ENCODE measurements at places on chromosomes 7 and 10.

- no peak for DNase-seq
Observed at GRCh38 chr10:13681095-13681494, 94.3 kb downstream of the PRPF18 start.

GRCh38 chr7:31663072-31663471 is 23.9 kb upstream of the PPP1R17 start:
- no peak for DNase-seq

GRCh38 chr10:26310361-26310760 is 93.8 kb downstream of the GAD2 start:
- DNase-seq = no peak

GRCh38 chr7:41900532-41900931 is 197.6 kb upstream of the INHBA start:
- DNase-seq = no peak

DNA sequence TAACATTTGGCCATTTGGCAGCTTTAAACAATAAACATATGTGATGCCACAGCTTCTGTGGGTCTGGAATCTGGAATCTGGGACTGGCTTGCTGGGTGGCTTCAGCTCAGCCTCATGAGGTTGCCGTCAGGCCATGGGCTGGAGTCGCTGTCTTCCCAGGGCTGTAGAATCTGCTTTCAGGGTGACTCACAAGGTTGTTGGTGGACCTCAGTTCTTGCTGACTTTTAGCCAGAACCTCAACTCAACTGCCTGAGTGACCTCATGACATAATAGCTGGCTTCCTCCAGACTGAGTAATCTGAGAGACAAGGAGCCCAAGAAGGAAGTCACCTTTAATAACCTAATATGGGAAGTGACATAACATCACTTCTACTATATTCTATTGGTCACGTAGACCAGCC is 44.6 kb upstream of the TSPAN13 start:
- DNase-seq = peak; percentile 86

- peak; percentile 56 for DNase-seq
Observed at GRCh38 chr7:143405173-143406001, 3.3 kb downstream of the EPHA1 start.

GRCh38 chr7:106009503-106010226 is 46.6 kb downstream of the CDHR3 start:
- peak; percentile 93 for DNase-seq

- DNase-seq = no peak
Observed at GRCh38 chr10:5647507-5648240, 18.7 kb downstream of the ASB13 start.
